ENCODE measurements at places on chromosomes 12 and 14. TPM values are rescaled to one million over a fixed set of nuclear protein-coding genes. Genes with fewer than 3 reads are reported as not detected.

DNA sequence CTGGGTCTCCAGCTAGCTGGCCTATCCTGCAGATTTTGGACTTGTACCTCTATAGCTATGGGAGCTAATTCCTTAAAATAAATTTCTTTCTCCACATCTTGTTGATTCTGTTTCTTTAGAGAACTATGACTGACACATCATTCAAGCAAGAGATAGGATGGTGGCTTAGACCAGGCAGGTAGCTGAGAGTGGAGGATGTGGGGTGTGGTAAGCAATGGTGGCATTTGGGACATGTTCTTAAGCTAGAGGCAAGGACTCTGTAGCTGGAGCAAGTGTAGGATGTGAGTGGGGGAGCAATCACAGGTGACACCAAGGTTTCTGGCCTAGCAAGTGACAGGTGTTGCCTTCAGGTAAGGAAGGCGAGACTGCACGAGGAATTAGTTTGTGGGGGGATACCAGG is 6.8 kb downstream of the TDRD9 start:
- DNase-seq = no peak

DNA sequence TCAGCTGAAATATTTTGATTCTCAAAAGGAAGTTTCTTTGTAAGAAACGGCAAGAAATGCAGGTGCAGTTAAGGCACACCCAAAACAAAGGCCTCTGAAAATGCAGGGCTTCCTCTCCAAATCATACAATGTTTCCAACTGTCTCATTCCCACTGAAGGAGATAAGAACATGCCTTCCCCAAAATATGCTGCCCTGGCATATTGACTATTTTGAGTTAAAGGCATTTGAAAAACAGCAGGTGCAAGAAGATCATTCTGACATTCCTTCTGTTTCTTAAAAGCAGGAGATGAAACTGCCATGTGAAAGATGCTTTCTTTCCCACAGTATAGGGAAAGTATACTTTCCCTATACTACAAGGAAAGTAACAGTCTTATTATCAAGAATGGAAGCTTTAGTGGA is 33.4 kb upstream of the VASH1 start:
- DNase-seq = no peak

MIP gene
- not detected for total RNA-seq

- no peak for DNase-seq
These were observed 149.1 kb upstream of the HMGA2 start for GRCh38 chr12:65675141-65675621.

RBM19 gene
- 25.5 TPM for total RNA-seq

DNA sequence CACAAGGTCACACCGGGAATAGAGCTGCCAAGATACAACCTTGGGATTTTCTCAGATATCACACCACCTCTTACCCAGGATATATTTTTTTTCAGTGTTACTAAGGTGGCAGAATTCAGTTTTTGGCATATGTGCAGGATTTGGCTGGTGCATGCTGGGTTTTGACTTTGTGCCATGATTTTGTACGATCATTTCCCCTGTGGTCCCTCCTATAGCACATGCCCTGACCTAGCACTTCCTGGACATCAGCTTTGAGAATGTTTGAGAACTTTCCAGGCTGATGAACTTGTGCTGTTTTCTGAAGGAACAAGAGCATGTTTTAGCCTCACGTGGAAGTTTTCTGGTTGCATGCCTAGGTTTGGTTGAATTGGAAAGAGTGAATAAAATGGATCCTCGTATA is 11.0 kb upstream of the TBPL2 start:
- DNase-seq = no peak

DNA sequence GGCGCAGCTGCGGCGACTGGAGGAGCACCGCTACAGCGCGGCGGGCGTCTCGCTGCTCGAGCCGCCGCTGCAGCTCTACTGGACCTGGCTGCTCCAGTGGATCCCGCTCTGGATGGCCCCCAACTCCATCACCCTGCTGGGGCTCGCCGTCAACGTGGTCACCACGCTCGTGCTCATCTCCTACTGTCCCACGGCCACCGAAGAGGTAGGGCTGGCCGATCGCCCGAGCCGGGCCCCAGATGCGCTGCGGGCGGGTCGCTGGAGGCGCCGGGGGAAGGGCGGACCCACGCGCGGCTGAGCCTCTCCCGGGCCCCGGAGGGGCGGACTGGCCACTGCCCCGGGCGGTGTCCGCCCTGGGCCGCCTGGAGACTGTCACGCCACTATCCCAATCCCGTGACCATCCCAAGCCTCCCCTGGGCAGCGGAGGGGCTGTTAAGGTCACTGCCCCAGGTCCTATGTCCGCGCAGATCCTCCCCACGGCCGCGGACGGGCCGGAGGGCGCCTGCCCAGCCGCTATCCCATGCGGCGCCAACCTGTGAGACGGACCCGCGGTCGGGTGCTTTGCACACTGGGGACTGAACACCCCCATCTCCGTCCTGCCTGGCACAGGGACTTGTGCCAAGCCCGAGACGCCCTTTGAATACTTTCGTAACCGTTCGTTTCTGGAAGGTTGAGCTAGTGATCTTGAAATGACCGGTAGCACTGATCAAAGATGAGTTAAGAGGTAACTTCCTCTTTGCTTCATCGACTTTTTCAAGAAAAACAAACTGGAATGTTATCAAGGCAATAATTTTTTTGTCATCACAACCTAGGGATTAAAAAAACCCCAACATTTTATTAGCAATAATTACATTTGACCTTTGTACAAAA is 725 bp downstream of the CHPT1 start:
- DNase-seq = no peak

EMC9 gene
- 23.8 TPM for total RNA-seq

KRT75 gene
- total RNA-seq = not detected

GRCh38 chr12:51941604-51942003 is 9.9 kb upstream of the ACVR1B start:
- peak; percentile 75 for DNase-seq

PTPRQ gene
- total RNA-seq = 0.25 TPM

SETD1B gene
- total RNA-seq = 10.6 TPM

DNA sequence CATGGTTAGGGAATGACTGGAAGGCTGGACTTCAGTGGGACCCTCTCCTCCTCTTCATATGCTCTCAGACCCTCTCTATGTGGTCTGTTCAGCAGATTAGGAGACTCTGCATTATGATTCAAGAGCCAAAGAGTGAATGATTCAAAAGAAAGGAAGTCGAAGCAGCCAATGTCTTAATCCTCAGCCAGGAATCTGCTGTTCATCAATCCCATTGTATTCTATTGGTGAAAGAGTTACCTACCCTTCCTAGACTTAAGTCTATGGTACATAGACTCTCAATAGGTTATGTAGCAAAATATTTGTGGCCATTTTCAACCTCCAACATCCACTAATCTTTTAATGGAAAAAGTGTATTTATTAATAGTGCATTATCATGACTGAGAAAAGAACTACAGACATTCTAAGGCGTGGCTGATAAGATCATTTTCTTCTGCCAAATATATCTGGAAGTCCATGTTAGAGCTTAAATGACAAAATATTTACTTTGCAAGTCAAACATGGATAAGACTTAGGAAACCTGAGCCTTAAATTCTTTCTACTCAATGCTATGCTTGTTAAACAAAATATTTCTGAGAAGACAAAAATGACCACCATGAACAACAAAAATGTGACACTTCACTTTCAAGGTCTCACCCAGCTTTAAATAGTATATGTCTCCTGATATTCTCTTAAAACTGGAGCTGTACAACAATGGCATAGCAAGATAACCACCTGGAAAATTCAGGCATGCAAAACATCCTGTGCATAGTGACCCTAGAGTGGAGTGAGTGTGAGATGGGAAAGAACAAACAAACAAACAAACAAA is 1100.6 kb downstream of the GALC start:
- DNase-seq = no peak

GRCh38 chr12:23954332-23954731 is 4.9 kb upstream of the SOX5 start:
- no peak for DNase-seq

- no peak for DNase-seq
These were observed 10.6 kb upstream of the VWF start for GRCh38 chr12:6135071-6135470.

GRCh38 chr14:41761204-41761603 is 154.5 kb downstream of the LRFN5 start:
- no peak for DNase-seq

MYF5 gene
- total RNA-seq = not detected

GRCh38 chr14:91873471-91874415 is 6.4 kb upstream of the TC2N start:
- no peak for DNase-seq

DNA sequence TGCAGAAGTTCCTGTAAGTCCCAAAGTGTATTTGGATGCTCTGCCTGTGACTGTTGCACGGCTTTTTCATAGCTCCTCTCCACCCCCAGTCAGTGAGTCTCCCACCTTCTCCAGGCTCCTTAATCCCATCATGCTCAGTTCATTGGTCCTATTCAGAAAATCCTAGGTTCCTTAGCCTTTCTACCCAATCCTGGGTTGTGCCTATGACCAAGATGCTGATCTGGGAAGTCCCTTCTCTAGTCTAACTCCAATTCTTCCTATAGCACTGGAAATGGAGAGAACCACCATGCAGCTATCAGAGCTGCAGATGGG is 7.7 kb downstream of the CISTR start:
- DNase-seq = no peak

CMA1 gene
- total RNA-seq = not detected

DNA sequence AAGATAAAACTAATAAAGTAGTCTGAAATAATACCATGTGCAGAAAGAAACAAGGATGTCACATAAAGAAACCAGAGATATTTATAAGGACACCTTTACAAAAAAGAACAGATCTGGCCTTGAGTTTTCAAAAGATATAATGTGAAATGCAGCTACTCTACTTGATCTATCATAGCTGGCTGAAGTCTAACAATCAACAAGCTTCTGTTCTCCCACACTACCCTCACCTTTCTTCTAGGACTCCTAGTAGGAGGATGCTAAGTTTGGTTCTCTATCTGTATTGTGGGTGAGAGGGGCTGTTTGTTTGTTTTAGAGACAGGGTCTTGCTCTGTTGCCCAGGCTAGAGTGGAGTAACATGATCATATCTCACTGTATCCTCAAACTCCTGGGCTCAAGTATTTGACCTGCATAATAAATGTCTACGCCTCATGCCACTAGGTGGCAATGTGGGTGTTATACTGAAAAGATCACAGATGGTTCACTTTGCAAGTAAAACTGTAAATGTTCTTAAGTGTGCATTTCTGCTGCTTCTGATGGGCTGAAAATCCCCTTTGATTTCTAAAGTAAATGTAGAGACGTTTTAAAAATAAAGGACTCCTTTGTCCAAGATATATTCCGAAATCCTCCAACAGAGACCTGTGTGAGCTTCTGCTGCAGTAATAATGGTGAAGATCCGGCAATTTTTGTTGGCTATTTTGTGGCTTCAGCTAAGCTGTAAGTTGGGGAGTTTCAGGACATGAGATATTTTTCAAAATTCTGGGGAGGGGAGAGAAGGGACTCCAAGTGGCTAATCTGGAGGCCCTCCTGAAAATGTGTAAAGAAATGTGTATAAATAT is 269.3 kb downstream of the DAD1 start:
- no peak for DNase-seq

DNA sequence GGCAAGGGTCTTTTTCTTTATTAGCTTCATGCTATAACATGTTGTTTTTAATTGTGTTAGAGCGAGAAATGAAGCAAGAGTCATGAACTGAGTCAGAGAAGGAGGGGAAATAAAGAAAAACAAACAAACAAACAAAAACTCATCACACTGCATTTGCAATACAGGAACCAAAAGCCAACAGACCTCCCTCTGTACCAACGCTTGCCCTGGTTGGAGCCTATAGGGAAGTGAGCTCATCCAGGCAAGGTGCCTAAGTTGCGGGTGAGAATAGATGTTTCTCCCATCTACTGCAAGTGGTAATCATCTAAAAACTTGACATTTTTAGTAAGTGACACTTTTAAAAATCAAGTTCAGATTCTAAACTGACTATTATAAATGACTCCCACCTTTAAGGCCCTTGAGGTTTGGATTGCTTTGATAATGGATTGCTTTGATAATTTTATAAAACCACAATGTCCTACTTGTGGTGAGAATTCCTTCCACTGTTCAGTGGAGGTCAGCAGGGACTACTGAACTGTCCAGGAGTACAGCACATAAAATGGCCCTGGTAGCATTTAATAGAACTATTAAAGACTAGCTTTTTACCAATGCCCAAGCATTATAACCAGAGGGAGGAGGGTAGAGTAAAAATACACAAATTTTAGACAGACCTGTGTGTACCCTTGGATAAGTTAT is 31.3 kb downstream of the SLC38A1 start:
- DNase-seq = no peak

DNA sequence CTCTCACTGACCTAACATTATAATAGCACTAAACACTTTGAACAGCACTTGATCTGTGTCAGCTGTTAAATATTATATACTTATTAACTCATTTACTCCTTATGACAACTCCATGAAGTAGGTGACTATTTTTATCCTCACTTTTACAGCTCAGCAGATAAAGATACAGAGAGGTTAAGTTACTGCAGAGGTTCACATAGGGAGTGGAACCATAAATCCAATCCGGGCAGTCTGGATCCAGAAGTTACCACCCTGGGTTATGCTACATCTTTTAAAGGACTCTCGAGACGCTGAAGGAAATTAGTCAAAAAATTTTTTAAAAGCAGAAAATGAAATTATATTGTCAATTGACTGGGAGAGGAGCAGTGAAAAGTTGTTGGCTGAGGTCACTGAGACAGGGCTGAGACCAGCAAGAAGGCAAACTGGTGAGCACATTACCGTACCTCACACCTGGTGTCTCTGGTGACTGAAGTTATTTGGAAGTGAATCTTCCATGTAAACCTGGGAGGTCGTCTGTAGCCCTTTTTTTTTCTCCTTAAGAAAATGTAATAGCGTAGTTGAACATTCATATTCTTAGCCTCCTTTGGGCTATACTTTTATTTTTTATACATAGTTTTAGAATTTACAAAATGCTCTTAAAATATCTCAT is 1.2 kb upstream of the RIMKLB start:
- DNase-seq = no peak

DPY19L2 gene
- 9.6 TPM for total RNA-seq

DNA sequence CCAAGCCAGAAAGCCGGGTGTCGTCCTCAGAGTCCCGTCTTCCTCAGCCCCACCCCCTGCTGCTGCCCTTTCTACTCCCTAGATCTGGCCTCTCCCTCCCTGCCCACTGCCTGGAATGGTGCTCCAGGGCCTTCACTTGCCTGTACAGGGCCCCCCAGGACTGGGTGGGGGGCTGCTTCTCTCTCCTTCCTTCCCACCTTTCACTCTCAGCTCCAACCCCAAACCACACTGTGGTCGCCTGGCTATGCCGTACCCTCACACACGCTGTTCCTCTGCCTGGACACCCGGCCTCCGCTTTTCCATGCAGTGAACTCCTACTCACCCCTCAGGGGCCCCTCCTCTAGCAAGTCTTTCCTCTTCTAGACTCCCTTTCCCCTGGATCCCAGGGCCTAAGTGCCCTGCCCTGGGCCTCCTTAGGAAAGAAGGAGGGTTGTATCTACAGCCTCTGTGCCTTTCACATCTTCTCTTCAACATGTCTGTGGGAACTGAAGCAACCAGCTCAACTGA is 25.5 kb upstream of the DIO3 start:
- no peak for DNase-seq

FIGNL2 gene
- not detected for total RNA-seq

GRCh38 chr12:184811-185575 is 29.0 kb downstream of the SLC6A12 start:
- no peak for DNase-seq

GRCh38 chr12:132827763-132828703 is 636 bp downstream of the GOLGA3 start:
- DNase-seq = no peak

IL26 gene
- total RNA-seq = not detected

CRACR2A gene
- total RNA-seq = 4.4 TPM

- DNase-seq = no peak
These were observed 63.1 kb downstream of the C12orf75 start for GRCh38 chr12:105393587-105393986.

All from vagina (tissue), 2 donors.